Activated T-helper 1 cell treated with anti-CD3 and anti-CD28 coated beads, Interleukin-2, amount 50 U/mL, for 16 hours (primary cell): ENCODE measurements at places on chromosomes 2 and 18.

GRCh38 chr2:109242210-109242653, 113.2 kb downstream of the SH3RF3 start:
- DNase-seq, result no peak

- DNase-seq, result no peak
Measured at GRCh38 chr18:12155996-12156395, 62.4 kb downstream of the ANKRD62 start.

DNA sequence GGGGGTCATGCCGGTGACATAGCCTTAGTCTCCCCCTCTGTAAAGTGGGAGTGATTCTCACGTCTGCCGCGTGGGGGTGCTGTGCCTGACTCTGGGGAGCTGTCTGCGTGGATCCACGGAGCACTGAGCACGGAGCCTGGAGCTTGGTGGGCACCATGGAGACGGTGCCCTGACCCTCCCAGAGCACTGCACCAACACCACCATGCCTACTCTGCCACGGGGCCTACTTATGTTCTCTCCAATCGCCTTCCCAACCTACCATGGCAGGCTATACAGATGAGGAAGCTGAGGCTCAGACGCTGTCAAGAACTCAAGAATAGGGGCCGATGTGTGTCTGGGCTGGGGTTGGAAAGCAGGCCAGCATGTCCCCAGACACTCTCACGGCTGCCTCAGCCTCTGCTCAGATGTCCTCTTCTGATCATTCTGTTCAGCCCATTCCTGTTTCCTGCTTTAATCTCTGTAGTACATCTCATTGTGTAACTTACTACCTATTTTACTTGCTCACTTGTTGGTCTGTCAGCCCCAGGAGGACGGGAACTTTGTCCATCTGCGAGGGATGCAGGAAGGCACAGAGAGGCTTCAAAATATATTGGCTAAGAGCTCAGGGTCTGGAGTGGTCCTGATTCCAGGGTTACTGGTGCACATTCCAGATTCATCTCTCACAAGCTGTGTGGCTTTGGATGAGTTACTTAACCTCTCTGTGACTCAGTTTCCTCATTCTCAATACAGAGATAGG, 168.1 kb upstream of the HS6ST1 start:
- no peak for DNase-seq

DNA sequence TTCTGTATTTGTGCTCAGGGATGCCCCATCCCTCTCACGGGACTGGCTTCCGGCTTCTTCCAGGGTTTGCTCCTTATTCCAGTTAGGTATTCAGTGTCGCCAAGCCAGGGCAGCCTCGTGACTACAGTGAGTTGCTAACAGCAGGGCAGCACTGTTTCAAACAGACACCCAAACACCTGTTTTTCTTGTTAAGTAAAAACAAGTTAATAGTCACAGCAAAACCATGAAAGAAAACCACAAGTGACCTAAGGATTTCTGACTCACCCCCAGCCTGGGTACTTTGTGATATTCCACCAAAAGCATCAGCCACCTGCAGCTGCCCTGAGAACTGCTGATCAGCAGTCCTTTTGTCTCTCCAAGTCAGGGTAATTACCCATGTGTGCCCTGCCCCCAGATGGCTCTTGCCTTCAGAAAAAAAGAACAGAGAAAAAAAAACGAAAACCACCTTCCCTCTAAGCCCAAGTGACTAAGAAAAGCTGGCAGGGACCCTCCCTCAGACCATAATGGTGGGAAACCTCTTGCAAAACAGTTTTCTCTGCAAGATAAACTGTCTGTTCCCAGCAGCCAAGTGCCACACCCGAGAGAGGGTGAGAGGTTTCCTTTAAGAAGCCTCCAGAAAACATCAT, 178.2 kb downstream of the ANAPC1 start:
- no peak for DNase-seq

DNA sequence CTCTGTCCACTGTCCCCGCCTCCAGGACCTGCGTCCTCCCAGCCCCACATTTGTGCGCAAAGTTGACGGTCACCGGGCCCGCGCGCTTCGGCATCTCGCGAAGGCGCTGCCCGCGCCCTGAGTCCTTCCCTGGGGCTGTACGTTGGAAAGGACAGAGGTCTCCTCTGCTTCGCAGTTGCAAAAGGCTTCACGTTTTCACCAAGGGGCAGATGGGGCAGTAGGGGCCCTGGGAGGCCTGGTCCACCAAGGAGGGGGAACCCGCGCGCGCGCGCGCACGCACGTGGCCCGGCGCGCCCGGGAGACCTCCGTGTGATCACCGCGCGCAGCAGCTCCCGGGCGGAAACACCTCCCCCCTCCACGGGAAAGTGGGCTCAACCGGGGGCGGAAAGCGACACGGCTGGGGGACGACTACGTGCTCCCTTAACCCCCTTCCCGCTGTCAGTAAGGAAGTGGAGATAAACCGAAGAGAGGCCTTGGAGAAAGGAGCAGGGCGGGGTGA, 21.9 kb downstream of the TEX44 start:
- no peak for DNase-seq

DNA sequence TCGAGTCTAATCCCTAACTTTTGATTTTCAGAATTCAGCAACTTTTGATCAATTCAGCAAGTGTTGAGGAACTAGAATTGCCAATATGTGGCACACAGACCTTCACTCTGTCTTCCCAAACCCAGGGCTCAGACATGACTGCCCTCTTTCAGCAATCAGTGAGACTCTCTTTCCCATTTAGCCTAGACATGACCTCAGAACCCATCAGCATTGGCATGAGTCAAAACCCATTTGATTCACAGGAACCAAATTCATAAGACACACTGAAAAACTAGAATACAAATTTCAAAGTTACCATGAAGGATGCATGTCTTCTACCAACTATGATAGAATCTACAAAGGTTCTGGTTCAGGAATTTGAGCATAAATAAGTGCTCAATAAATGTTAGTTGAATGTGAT, 113.6 kb upstream of the MAP3K20 start:
- DNase-seq, result no peak

DNA sequence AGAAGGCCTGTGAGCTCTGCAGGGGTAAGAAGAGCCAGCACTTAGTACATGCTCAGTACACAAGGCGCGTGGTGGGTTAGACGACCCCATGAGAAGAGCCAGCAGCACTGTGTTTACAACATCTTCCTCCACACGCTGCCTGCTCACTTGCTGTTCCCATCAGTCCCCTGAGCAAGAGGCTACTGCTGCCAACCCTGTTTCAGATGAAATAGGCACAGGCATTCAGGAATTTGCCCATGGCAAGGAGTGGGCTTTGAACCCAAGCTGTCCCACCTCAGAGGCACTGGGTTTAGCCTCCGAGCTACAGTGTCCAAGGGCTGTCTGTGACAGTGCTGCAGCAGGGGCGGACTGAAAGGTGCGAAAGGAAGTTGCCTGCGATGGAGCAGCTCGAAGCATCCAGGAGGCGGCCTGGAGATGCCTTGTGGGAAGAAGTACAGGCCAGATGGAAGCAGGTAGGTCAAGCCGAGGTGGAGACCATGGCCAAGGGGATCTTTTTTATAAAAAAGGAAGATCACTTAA, 121.5 kb upstream of the PXDN start:
- no peak for DNase-seq

DNA sequence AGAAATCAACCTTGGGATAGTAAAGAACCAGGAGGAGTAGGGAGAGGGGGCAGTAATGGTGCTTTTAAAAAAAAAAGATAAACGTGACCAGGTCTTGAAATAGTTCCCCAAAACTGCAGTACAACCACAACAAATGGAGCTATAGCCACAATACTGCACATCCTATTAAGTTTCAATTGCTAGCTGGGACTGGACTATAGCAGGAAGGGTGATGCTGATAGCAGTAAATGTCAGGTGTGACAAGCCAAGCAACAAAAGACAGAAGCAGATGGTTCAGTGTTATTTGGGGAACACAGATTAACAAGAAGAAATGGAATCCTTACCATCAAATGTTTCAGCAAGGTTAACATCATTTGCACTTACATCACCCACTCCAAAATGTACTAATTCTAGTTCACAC, 10.1 kb downstream of the RPS27A start:
- DNase-seq, result no peak

GRCh38 chr18:53789376-53790247, 434.9 kb downstream of the MBD2 start:
- DNase-seq, result no peak

DNA sequence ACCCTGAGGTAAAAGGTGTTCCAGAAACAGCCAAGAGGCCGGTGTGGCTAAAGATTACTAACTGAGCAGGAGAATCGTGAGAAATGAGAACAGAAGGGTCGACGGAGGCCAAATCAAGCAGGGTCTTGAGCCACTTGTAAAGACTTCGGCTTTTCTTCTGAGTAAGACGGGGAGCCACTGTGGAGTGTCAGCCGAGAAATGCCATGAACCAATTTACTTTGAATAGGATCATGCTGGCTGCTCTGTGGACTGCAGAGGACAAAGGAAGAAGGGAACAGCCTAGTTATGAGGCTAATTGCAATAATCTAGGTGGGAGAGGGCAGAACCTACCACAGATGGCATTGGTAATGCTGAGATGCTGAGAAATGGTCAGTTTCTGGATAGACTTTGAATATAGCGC, 16.8 kb downstream of the VIT start:
- no peak for DNase-seq

GRCh38 chr2:69013840-69014821, 1.2 kb downstream of the ANTXR1 start:
- DNase-seq, result no peak

- no peak for DNase-seq
Measured at GRCh38 chr18:57666818-57667497, 45.3 kb upstream of the NARS1 start.

DNA sequence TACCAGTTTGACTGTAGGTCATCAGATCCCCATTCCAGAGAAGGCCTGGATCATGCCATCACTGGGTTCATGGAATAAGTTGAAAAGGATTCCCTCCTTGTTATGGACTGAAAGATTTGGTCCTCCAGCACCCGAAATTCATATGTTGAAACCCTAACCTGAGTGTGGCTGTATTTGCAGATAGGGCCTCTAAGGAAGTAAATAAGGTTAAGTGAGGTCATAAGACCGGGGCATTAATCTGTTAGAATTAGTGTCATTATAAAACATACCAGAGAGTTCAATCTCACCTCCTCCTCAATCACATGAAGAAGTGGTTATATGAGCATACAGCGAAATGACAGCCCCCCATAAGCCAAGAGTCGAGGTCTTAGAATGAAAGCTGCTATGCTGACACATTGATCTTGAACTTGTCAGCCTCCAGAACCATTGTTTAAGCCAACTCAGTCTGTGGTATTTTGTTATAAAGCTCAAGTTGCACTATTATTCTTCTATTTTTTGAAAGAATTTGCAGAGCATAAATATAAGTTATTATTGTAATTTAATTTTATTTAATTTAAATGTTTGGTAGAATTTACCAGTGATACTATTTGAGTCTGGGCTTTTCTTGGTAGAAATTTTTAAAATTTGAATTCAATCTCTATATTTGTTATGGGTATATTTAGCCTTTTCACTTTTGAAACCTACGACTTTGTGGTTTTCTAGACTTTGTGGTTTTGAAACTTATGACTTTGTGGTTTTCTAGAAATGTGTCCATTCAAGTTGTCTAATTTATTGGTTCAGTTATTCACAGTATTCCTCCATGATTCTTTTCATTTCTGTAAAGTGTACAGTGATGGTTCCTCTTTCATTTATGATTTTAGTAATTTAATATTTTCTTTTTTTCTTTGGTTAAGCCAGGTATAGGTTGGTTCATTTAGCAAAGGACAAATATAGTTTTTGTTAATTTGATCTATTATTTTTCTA, 1206.7 kb upstream of the CDH2 start:
- no peak for DNase-seq

DNA sequence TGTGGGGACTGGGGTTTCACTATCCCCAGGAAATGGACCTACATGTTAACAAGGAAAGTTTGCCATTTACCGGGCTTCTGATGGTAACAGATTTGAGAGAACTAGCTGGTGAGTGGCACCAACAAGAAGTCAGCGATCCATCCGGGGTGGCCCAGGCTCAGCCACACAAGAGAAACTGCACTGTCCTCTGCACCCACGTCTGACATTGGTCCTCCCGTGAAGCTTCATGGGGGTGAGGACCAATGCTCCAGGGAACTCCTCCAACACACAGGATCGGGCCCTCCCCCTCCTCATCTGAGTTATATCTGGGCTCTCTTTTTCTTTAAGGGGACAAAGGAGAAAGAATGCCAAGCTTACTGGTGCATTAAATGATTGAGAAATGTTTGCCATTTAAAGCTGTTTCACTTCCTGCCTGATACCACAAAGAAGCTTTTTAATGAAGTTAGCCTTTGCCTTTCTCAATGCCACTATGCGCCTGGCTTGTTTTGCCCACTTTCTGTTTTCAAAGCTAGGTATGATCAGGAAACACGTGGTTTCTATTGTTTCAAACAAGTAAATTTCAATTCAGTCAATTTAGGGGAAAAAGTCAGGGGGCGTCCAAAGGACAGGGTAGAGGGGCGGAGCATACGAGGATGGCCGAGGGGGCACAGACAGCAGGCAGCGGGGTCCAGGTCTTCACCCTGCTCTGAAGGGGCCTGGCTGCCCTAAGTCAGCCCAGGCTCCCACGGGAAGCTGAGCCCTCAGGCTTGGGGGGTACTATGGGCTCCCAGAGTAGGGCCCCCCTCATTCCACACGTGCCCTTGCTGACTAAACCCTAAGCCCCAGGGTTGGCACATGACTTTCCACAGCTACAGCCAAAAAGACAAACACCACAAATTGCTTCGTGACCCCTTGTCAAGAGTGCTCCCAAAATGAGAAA, 204.0 kb upstream of the ID2 start:
- no peak for DNase-seq

- DNase-seq, result no peak
Measured at GRCh38 chr2:160583146-160583535, 89.5 kb upstream of the RBMS1 start.

- DNase-seq, result no peak
Measured at GRCh38 chr2:211745295-211746097, 793.1 kb downstream of the ERBB4 start.

- no peak for DNase-seq
Measured at GRCh38 chr2:18961991-18962421, 372.6 kb upstream of the NT5C1B start.

DNA sequence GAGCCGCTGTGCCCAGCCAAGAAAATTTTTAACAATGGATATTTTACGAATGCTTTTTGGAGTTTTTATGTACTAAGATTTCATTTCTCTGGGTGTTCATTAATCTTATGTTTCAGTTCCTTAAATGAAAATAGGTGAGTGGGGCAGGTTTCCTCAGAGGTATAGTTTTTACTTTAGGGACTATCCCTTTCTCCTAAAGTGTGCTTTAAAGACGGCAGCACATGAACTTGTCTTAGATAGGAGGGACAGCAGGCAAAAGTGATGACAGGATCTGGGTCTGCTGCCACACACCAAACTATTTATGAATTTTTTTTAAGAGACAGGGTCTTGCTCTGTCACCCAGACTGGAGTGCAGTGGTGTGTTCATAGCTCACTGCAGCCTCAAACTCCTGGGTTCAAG, 8.0 kb upstream of the REL start:
- no peak for DNase-seq

DNA sequence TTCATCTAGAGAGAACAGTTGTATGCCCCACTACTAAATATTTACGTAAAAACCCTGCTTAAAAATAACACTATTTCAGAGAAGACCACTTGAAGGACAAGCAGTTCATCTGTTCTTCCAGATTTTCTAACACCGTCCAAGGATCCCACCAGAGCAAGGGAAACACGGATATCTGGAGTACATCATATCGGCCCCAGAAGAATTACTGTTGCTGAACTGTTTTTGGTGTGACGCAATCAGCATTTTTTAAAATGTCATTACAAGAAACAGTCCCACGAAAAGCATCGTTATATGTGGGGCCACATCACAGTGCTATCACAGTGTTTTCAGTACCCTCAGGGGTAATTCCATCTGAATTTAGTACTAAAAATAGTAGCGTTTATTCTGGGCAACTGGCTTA, 134.5 kb upstream of the PKDCC start:
- DNase-seq, result no peak
